ENCODE measurements at places on chromosomes 1 and 21.

- DNase-seq = no peak
These were observed 103.7 kb downstream of the ABCA4 start for GRCh38 chr1:94017155-94017829.

DNA sequence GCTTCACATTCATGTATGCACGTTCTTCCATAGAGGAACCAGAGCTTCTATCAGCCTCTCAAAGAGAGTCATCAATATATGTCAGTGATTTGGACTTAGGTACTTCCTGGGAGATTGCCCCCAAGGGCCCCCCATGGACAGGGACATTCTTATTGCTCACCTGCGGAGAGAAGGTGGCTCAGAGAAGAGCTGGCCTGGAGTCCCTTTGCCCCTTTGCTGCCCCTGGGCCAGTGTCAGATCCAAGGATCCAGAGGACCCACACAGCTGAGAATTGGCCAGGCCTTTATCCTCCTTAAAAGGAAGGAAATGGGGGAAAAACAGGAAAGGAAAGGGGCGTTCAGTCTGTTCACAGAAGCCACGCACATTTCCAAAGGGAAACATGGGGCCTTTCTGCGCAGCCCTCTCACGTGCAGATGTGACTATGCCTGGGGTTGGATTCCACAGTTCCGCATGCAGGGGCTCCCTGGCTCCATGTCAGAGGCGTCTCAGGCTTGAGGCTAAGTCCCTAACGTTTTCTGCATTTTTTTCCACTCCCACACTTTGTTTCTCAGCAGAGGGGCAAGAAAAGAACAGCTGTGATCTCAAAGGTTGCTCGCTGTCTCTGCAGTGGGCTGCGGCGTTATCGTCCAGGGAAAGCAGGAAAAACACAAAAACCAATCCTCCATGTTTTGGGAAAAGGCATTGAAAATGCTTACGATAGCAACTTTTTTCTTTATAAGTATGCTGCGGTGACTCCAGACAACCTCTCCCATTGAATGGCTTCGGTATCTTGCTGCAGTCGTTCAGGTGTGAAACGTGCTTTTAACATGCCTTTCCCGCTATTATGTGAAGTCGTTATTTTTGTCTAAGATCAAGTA lies 5.9 kb downstream of the C1orf226 start:
- no peak for DNase-seq

DNA sequence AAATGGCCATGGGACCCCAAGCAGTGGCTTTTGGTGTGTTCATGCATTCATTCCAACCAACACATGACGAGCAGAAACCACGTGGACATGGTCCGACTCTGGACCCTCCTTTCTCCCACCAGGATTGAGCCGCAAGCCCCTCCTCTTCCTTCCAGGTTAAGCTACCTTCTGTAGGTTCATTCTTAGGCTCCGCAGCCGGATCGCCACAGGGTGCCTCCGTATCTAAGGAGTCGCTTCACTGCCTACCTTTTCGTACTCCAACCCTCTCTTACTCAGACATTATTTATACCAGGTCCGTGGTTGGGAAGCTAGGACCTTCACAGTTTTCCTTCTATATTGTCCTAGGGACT lies 63.6 kb downstream of the RHBG start:
- no peak for DNase-seq

DNA sequence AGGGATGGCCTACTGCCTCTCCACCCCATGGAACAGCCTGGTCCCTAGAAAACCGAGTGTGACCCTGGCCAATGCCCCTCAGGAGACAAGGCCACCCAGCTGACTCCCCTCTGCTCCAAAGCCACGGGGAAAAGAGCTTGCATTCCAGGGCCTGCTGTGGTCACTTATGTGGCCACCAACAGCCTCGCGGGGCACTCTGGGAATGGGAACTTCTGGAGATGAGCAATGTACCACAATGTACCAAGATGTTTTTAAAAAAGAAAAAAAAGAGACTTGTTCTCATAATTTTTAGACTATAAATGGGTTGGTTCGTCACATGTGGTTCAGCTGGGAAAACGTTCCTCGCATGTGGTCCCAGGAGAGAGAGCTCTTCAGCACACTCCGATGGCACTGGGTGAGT lies 62.8 kb downstream of the SLC66A1 start:
- DNase-seq = no peak

- DNase-seq = no peak
These were observed 99.8 kb upstream of the LHX8 start for GRCh38 chr1:75034376-75034775.

GRCh38 chr1:204345941-204346645 lies 13.6 kb downstream of the PLEKHA6 start:
- DNase-seq = no peak

- DNase-seq = no peak
These were observed 2.6 kb upstream of the LEFTY2 start for GRCh38 chr1:225943582-225943981.

DNA sequence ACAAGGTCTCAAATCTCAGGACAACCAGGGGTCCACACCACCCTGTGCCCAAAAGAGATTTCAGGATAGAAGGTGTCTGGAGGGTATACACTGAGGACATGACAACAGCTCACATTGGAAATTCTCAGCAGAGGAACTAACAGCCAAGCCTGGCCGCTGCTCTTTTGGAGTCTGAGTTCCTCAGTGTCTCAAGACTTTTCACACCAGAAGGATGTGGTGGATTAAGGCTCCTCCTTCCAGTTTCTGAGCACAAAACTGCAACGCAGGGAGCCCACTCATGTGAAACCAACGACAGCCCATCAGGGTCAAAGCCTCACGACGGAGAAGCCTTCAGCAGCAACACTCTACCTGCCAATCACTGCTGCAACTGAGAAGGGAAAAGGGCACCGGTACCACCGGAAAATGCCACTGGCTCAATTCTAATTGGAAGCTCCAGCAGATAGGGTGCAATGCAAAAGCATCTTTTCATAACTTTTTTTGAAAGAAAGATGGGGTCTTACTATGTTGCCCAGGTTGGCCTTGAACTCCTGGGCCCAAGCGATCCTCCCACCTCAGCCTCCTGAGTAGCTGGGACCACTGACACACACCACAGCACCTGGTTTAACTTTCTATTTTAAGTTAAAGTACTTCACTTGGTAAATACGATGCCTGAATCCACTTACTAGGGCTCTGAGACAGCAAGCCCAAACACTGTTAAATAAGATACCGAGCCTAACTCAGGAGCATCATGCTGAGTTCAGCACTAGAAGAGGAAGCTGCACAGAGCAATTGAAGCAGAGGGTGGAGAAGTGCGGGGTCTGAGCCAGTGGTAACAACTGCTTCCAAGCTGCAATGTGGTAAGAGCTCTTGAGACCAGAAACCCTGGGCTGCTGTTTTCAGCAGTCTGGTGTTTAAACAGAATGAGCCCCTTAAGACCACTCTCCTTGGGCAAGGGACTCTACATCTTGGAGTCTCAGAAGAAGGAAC lies 7.8 kb downstream of the CAPZB start:
- DNase-seq = peak; percentile 64

All from thymus (tissue), 14 donors.